Activated CD8-positive, alpha-beta T cell treated with anti-CD3 and anti-CD28 coated beads for 36 hours (primary cell): ENCODE measurements at places on chromosomes 16 and 17. TPM values are rescaled to one million over a fixed set of nuclear protein-coding genes. Genes with fewer than 3 reads are reported as not detected.

DNA sequence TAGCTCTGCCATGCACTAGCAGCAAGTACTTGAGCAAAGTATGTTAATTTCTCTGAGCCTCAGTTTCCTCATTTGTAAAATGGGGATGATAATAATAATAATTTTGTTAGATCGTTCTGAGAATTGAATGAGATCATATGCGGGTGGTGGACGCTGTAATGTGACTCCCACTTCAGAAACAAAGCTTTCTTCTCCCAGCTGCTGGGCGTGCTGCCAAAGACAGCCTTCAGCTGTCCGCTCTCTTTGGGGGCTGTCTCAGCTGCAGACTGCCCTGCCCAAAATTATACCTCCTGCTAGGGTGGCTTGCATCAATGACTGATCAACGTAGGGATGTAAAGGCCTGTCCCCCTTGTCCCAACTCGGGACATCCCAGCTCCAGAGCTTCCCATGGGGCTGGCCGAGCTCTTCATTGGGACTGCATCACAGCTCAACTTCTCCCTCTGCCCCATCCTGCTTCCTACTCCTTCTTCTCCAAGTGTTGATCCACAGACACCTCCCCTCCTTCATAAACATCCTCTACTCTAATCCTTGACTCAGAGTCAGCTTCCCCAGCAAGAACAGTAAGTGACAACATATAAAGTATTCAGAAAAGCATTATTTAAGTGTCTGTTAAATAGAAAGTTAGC lies 30.7 kb upstream of the CDH5 start:
- no peak for DNase-seq

DNA sequence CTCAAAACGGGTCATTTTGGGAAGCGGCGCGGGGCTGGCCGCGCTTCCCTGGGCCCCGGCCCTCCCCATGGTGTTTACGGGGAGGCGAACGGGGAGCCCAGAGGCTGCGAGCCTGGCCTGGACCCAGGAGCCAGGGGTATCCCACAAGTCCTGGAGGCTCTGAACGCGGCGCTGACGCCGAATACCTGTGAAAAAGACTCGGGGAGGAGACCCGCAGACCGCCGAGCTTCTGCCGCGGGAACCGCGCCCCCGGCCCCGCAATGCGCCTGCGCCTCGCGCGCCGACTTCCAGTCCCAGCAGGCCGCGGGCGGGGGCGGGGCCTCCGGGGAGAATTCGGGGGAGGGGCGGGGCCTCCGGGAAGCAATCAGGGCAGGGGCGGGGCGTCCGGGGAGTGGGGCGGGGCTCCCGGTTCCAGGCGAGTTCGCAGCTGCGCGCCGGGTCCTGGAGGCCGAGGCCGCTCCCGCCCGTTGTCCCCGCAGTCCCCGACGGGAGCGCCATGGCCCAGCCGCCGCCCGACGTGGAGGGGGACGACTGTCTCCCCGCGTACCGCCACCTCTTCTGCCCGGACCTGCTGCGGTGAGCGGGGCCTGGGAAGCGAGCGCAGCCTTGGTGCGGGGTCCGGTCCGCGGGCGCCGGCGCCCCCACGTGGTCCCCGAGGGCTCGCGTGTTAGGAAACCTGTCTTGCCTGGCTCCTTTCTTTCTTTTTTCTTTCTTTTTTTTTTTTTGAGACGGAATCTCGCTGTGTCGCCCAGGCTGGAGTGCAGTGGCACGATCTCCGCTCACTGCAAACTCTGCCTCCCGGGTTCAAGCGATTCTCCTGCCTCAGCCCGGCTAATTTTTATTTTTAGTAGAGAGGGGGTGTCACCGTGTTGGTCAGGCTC lies at the start of gene DECR2:
DECR2 (plus strand) TSS at position 418 of the 881 bp plus-strand sequence; CDS start at position 497, 79 bp downstream.
- peak; percentile 99 for DNase-seq

GRCh38 chr17:26782153-26782552 lies 511.8 kb upstream of the WSB1 start:
- no peak for DNase-seq

- DNase-seq: no peak
Observed at GRCh38 chr16:46850619-46851555, 19.9 kb upstream of the C16orf87 start.

The KCNG4 gene
- total RNA-seq: not detected

DNA sequence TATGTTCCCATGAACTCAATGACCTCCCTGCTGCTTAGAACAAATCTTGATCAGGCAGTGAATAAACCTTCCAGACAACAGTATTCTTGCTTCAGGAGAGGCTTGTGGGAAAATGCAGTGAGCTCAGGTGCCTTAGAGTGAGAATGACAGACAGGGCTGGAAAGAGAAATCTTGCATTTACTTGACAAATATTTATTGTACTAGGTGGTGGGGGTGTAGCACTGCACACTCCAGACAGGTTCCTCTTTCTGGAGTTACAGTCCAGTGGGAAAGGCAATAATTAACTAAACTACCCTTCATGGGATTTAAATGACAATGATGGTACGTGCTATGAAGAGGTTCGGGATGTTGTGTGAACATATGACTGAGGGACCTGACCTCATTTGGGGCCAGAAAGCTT lies 182.9 kb downstream of the SHISA9 start:
- no peak for DNase-seq
